ENCODE measurements at places on chromosomes 1 and 21. TPM values are rescaled to one million over a fixed set of nuclear protein-coding genes. Genes with fewer than 3 reads are reported as not detected.

The PAPPA2 gene
- total RNA-seq: 20.2 TPM

The CYP4A22 gene
- 0.86 TPM for total RNA-seq

The NFASC gene
- 18.0 TPM for total RNA-seq

The LGR6 gene
- 60.7 TPM for total RNA-seq

The TCHH gene
- total RNA-seq: 0.09 TPM

The CDC20 gene
- total RNA-seq: 5.1 TPM

The RNU1-1 gene
- 1,358 TPM for total RNA-seq

The AADACL4 gene
- total RNA-seq: not detected

The XCL2 gene
- total RNA-seq: not detected

The OVAAL gene
- total RNA-seq: not detected

The C1orf185 gene
- not detected for total RNA-seq
